LHCN-M2 (cell line): ENCODE measurements at places on chromosomes 5 and 9. TPM values are rescaled to one million over a fixed set of nuclear protein-coding genes. Genes with fewer than 3 reads are reported as not detected.

QRFP gene
- not detected in 2 replicates for total RNA-seq

DNA sequence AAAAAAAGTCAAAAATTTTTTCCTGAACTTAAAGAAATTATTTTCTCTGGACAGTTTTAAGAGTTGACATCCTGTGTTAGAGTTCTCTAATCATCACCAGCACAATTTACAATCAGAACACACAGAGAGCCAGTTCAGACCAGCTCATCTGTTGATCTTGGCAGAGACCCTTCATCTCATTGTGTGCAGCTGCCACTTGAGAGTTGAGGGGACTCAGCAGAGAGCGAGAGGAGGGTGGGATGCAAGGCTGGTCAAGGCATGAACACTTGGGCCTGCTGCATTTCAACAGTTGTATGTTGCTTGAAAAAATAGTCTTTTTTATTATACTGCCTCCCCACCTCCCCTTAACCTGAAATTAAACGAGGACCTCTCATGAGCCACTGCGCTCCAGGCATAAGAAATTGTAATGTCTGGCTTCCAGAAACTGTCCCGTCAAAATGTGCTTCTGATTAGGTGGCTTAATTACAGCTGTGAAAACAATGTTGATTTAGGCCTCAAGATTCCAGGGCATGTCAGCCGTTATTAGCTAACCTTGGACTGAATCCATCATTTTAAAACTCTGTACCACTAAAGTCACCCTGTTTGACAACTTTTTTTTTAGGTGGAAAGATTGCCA, 383.6 kb downstream of the CCDC171 start:
- peak; percentile 92 for DNase-seq

DNA sequence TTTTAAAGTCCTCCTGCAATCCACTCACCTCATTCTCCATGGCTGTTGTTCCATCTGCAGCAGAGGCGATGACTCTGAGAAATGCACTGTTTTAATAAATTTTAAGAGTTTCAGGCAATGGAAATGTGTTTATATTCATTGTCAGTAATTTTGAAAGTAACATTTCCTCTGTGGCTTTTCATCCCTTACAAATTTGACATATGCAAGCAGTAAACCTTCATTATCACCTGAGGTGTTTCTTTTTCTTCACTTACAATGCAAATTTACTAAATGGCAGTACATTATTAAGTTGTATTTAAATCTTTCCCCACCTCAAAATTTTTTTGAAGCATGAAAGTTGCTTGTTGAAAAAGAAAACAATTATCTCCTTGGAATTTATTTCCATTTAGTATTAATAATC, 136.9 kb downstream of the DIRAS2 start:
- no peak for DNase-seq

DBH gene
- total RNA-seq: not detected in 2 replicates

TMED7 gene
- 111 and 115 TPM in 2 replicates for total RNA-seq

GRCh38 chr9:129626625-129627284, 792 bp downstream of the NTMT1 start:
- peak; percentile 56 for DNase-seq

DNA sequence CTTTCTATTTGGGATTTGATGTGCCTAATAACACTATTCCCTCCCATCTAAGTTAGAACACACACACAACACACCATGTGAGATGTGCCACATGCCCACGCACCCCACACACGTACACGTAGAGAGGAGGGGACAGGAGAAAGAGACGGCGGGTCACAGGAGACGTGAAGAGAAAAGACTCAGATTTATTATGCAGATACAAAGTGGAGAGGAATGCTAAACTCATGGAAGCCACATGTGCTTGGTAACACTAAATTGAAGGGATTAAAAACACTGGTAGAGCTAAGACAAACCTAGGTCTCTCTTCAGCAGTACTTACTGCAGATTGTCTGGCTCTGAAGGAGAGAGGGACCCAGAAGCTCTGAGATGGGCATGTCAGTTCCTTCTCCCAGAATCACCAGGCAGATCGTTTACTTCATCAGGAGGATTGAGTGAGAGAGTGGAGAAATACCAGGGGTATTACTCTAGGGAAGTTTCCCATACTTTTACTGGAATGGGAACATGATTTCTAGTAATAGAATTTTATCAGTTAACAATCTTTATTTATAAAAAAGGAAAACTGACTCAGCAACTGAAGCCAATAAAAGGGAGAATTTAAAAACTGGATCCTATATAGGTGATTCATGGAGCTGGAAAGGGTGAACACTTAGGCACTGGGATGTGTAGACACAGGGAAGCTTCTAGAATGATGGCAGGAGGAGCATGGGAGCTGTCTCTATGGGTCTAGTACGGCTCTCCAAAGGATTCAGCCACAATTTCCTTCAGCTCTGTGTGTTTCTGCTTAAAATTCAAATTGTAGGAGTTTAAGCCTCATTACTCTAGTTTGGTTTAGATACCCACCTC, 139.4 kb downstream of the MACIR start:
- DNase-seq: no peak

GRCh38 chr9:127550751-127551150, 61.3 kb upstream of the STXBP1 start:
- no peak for DNase-seq

GRCh38 chr5:147037515-147038205, 159.1 kb upstream of the PPP2R2B start:
- peak; percentile 82 for DNase-seq

- no peak for DNase-seq
Measured at GRCh38 chr9:103721056-103721455, 373.1 kb upstream of the SMC2 start.

GRCh38 chr5:161263191-161263590, 283.3 kb downstream of the GABRB2 start:
- DNase-seq: no peak

- DNase-seq: no peak
Measured at GRCh38 chr5:98734646-98735045, 38.8 kb upstream of the RGMB start.

DNA sequence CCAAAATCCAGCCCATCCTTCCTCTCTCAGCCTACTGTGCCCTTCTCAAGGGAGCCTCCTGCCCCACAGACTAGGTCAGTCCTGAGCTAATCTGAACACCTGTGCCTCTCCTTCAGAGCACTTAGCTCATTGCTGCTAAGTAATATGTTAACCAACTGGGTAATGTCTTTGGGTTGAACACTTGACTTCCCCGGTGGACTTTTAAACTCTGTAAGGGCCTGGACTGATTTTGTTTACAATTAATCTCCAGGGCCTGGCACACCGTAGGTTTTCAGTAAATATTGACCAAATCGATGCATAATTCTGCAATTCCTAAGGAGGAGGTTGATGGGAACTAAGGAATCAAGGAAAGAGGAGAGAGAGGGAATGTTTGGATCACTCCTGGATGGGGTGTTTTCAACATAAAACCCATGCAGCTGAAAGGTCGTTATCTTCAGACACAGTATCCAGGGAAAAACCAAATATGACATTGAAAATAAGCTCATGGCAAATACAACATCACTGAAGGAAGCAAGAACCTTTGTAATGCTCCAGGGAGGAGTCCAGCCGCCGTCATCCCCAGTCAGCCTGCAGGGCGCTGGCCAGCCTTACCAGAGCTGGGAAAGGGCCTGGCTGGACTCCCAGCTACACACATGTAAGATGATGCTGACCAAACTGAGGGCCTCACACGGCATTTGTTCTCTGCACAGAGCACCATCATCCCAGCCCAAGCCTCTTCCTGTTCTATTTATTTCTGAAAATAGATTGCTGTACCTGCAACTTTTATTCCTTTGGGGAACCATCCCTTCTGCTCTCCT, 166.3 kb downstream of the C5orf15 start:
- DNase-seq: no peak

DNA sequence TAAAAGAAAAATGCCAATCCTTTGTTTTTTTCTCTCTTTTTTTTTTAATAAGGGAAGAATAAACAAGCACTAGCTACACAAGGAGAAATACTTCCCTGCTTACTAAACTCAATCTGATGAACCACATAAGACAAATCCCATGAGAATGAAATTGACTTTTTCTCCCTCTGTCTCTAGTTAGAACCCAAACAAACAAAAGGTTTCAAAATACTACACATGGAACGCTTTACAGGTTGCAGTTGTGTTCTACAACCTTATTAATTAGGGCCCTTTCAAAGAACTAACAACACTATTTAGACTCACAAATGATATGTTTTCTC, 124.5 kb downstream of the PDE4D start:
- peak; percentile 67 for DNase-seq

DNA sequence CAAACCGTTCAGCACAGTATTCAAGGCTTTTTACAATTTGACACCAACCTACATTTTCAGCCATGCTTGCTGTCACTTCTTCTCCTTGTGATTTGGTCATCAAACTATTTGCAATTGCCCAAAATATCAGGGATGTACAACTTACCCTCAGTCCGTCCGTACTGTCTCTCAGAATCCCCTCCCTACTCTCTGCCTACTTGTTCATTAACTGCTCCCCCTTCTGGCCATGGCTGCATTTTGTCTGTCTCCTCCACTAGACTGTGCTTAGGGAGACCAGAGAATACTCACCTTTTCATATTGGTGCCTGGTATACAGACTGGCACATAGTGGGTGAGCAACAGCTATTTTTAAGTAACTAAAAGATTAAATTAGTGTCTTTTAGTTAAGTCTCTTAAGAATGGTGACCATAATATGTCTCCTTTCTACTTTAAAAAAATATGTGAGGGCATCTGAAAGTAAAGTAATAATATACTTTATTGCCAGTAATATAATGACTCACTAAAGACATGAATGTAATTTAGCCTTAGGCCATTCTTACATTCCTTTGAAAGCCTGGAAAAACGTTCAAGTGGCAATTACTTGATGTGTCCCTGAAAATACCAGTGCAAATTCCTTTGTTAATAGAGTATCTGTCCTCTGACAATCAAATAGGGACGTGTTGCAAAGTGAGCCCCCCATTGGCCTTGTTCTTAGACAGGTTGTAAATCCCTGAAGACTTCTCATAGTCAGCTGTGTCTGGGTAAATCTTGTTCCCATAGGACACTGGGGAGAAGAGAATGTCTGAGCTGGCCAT, 27.8 kb downstream of the PRLR start:
- DNase-seq: peak; percentile 33

- no peak for DNase-seq
Measured at GRCh38 chr9:7318920-7319319, 480.7 kb downstream of the DMAC1 start.

GRCh38 chr9:120845255-120845654, 2.5 kb upstream of the PSMD5 start:
- peak; percentile 32 for DNase-seq

TTC16 gene
- total RNA-seq: not detected in 2 replicates

DNA sequence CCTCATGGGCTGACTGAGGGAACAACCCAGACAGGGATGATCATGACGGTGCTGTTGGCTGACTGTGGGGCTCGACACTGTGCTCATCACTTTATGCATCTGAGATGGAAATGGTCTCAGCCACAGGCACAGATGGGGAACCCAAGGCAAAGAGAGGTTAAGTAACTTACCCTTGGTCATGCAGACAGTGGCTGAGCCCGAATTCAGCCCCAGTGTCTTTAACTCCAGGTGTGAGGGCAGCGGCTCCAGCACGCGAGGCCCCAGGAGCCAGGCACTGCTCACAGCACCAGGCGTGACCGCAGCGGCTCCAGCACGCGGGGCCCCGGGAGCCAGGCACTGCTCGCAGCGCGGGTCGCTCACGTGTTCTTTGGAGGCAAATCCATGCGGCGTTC, 45.3 kb upstream of the FCN1 start:
- no peak for DNase-seq

DNA sequence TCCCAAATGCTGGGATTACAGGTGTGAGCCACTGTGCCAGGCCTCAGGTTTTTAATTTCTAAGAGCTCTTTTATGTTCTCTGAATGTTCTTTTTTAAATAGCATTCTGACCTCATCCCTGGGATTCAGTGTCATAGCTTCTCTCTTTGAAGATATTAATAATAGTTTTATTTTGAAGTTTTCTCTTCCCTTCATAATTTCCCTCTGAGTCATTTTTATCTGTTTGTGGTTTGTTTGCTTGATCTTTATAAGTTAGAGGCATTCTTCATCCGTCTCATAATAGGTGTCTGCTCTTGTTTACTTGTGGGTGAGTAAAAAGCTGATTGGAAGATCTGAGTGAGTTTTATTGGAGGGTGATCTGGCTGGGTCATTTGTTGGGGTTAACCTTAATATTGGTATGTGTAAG, 12.5 kb upstream of the MAMDC2 start:
- DNase-seq: peak; percentile 93

DNA sequence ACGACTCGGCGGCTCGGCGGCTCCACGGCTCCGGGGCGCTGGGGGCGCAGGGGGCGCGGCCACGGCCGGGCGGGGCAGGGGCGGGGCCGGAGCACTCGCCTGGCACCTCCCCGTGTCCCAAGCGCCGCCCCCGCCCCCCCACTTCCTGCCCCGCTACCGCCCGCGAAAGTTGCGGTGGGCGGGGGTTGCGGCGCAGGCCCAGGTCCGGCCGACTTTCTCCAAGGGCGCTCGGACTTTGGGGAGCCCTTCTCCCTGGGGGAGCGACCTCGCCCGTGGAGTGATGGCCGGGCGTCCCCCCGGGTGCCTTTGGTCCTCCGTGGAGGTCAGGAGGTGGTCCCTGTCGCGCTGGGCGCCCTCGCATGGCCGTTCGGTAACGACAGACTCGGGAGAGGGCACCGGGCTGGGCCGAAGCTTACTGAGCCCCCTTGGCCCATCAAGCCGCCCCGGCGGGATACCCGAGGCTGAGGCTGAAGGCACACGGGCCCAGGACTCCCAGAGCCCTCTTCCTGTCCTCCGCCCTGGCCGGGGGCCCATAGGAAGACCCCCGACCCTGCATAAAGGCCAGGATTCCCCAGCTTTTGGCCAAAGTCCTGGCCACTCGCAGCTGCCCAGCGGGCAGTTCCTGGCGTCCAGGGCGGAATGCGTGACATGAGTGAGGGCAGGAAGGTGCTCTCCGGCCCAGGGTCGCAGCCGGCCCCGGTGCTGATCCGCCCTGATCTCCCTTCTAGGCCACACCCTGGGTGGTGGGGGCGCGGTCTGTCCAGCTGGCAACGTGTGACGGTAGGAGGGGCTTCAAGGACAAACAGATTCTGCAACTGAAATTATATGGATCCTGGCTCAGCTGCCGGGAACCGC, 883 bp upstream of the VAV2 start:
- DNase-seq: peak; percentile 92

GRCh38 chr9:5630081-5630507, 1.2 kb downstream of the RIC1 start:
- peak; percentile 61 for DNase-seq

DNA sequence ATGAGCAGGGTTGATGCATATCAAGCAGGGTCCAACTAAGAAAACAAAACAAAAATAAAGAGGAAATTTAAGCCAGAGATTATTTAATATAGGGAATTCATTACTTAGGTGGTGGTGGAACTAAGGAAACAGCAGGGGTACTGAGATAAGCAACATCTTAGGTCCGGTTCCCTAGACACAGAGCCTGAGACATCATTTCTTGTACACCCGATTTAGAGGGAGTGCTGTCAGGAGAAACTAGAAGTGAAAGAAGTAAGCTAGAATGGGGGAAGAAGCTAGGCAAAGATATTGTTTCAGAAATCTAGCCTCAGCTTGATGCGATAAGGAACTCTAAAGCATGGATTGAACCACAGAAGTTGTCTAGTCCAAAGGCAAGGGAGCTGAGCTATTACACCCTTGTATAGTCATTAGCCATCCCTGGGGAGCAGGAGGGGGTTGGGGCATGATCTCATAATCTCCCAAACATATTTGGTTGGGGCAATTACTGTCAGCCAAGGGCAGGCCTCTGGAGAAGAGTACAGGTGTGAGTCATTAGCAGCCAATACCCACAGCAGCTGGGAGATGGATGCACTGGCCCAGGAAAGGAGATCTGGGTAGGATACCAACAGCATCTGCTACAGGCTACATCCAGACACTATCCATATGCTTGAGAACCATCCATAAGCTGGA, 194.5 kb downstream of the ARL15 start:
- DNase-seq: peak; percentile 87

TMC1 gene
- total RNA-seq: not detected in 2 replicates

ZBTB34 gene
- 2.3 and 2.7 TPM in 2 replicates for total RNA-seq
